ENCODE measurements at places on chromosomes 5 and 9. TPM values are rescaled to one million over a fixed set of nuclear protein-coding genes. Genes with fewer than 3 reads are reported as not detected.

DNA sequence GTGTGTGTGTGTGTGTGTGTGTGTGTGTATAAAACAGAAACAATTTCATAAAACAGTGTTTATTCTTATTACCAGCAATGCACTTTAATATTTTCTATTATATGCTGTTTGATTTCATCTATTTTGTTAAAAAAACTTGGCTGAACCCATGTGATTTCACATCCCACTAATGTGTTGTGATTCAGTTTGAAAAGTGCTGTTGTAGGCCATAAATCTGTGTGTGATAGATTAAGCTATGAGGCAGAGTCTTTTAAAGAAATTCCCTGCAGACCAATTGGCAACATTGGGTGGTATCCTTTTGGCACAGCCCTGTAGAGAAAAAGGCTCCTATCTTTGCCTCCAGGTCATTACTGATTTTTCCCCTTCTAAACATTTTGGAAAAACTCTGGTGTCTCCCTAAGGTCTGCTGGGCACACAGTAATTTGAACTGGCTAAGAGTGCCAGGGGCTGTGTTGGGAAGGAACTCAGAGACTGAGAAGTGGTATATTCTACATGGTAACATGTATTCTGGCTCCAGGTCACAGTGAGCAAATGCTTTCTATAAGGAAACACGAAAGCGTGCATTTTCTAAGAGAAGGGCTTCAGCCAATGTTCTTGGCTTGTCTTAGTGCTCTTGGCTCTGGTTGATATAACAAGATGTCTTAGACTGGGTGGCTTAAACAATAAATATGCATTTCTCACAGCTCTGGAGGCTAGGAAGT is 4.5 kb downstream of the CAMK4 start:
- H3K36me3 ChIP-seq, result no peaks in the 10 kb centered on the region
- H3K4me1 ChIP-seq, result peaks cover 1% of the 10 kb centered on the region
- H3K27me3 ChIP-seq, result peaks cover 44% of the 10 kb centered on the region
- no peak overlapping the region for H3K4me3 ChIP-seq
- no peak for DNase-seq
- H3K27ac ChIP-seq, result no peak overlapping the region

- H3K4me3 ChIP-seq, result no peak overlapping the region
- no peak overlapping the region for H3K27ac ChIP-seq
- no peak for DNase-seq
- no peaks in the 10 kb centered on the region for H3K27me3 ChIP-seq
- H3K4me1 ChIP-seq, result no peaks in the 10 kb centered on the region
- no peaks in the 10 kb centered on the region for H3K36me3 ChIP-seq
Measured at GRCh38 chr5:64625678-64626077, 64.6 kb upstream of the SHISAL2B start.

- H3K27me3 ChIP-seq, result peaks cover 17% of the 10 kb centered on the region
- H3K4me1 ChIP-seq, result peaks cover 10% of the 10 kb centered on the region
- no peak overlapping the region for H3K4me3 ChIP-seq
- no peak for DNase-seq
- H3K36me3 ChIP-seq, result no peaks in the 10 kb centered on the region
Measured at GRCh38 chr9:98285446-98285845, 30.0 kb upstream of the TBC1D2 start.

DNA sequence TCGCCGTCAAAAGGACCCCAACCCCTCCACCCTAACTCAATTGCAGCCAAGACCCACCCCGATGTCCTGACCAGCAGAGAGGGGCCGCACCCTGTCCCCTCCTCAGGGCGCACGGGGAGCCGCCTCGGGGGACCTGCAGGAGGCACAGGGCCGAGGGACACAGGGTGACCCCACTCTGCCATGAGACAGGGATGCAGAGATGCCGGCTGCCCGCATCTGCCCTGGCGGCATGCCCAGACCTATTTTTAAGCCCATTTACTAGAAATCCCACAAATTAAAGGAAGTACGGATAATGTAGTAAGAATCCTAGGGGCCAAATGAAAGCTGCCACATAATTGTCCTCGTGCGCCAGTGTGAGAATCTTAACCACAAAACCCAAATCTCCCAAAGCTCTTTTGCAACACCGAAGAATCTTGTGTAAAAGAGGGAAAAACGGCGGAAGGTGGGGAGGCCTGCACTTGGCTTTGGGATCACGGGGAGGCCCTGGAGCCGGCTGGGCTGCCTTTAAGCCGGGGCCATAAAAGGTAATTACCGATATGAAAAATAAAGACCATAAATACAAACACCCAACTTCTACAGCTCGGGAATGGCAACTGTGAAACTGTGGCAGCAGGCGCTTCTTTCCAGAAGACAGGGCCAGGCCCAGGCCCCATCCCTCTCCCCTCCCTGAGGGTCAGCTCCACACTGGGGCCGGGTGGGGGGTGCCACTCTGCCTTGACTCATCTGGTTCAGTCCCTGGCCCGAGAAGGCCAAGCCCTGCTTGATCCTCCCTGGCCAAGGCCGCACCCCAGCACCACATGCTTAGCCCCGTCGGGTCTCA is 35.0 kb downstream of the NACC2 start:
- no peak for DNase-seq
- peaks cover 2% of the 10 kb centered on the region for H3K36me3 ChIP-seq
- no peak overlapping the region for H3K27ac ChIP-seq
- no peaks in the 10 kb centered on the region for H3K27me3 ChIP-seq

- no peak overlapping the region for H3K4me3 ChIP-seq
- no peak overlapping the region for H3K27ac ChIP-seq
- H3K27me3 ChIP-seq, result no peaks in the 10 kb centered on the region
- H3K36me3 ChIP-seq, result no peaks in the 10 kb centered on the region
Measured at GRCh38 chr9:112720113-112720780, 2.3 kb upstream of the INIP start.

- no peak overlapping the region for H3K4me3 ChIP-seq
- DNase-seq, result no peak
- H3K36me3 ChIP-seq, result no peaks in the 10 kb centered on the region
- H3K4me1 ChIP-seq, result no peaks in the 10 kb centered on the region
- no peak overlapping the region for H3K27ac ChIP-seq
Measured at GRCh38 chr9:20271096-20271495, 351.2 kb downstream of the MLLT3 start.

- H3K27ac ChIP-seq, result no peak overlapping the region
- peaks cover 12% of the 10 kb centered on the region for H3K4me1 ChIP-seq
- no peaks in the 10 kb centered on the region for H3K27me3 ChIP-seq
- H3K4me3 ChIP-seq, result no peak overlapping the region
Measured at GRCh38 chr9:87991151-87991870, 17.0 kb upstream of the CDK20 start.

GRCh38 chr9:106697750-106698502 is 165.0 kb upstream of the ZNF462 start:
- no peak overlapping the region for H3K27ac ChIP-seq
- H3K27me3 ChIP-seq, result no peaks in the 10 kb centered on the region
- no peaks in the 10 kb centered on the region for H3K36me3 ChIP-seq
- DNase-seq, result no peak
- H3K4me3 ChIP-seq, result no peak overlapping the region

- H3K27ac ChIP-seq, result no peak overlapping the region
- no peak for DNase-seq
- no peaks in the 10 kb centered on the region for H3K4me1 ChIP-seq
- no peak overlapping the region for H3K4me3 ChIP-seq
- peaks cover 3% of the 10 kb centered on the region for H3K36me3 ChIP-seq
Measured at GRCh38 chr5:1055896-1056610, 47.5 kb downstream of the NKD2 start.

DNA sequence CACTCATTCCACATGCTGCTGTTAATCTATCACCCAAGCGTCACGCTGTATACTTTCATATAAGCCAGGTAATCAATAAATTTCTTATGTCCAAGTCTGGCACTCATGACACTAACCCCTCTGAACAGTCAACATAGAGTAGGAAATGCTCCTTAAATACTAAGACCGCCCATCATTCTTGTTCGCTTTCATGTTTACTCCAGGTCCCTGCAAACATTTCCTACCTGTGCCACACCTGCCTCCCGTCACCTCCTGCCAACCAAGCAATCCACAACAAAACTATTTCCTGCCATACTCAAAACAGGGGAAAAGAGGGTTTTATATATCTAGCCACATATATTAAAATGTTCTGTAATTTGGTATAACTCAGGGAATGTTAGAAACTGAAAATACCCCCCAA is 39.0 kb downstream of the ZFR start:
- peak overlapping the region; percentile 51 for H3K27ac ChIP-seq
- peaks cover 1% of the 10 kb centered on the region for H3K4me1 ChIP-seq
- no peak overlapping the region for H3K4me3 ChIP-seq
- peaks cover 28% of the 10 kb centered on the region for H3K36me3 ChIP-seq
- no peaks in the 10 kb centered on the region for H3K27me3 ChIP-seq

Gene TRIM14
- 3.1 TPM for total RNA-seq

- H3K4me1 ChIP-seq, result no peaks in the 10 kb centered on the region
- DNase-seq, result no peak
- H3K36me3 ChIP-seq, result peaks cover 36% of the 10 kb centered on the region
- no peaks in the 10 kb centered on the region for H3K27me3 ChIP-seq
- H3K4me3 ChIP-seq, result no peak overlapping the region
- peak overlapping the region; percentile 44 for H3K27ac ChIP-seq
Measured at GRCh38 chr5:14379739-14380497, 201.7 kb upstream of the OTULINL start.

Gene SAXO1
- total RNA-seq, result 0.22 TPM

Measured in progenitor cell of endocrine pancreas (in vitro differentiated cells).